ENCODE measurements at places on chromosomes 12 and 14.
A peak's percentile ranks its signal among the peaks of the same experiment; 100 is the strongest.

DNA sequence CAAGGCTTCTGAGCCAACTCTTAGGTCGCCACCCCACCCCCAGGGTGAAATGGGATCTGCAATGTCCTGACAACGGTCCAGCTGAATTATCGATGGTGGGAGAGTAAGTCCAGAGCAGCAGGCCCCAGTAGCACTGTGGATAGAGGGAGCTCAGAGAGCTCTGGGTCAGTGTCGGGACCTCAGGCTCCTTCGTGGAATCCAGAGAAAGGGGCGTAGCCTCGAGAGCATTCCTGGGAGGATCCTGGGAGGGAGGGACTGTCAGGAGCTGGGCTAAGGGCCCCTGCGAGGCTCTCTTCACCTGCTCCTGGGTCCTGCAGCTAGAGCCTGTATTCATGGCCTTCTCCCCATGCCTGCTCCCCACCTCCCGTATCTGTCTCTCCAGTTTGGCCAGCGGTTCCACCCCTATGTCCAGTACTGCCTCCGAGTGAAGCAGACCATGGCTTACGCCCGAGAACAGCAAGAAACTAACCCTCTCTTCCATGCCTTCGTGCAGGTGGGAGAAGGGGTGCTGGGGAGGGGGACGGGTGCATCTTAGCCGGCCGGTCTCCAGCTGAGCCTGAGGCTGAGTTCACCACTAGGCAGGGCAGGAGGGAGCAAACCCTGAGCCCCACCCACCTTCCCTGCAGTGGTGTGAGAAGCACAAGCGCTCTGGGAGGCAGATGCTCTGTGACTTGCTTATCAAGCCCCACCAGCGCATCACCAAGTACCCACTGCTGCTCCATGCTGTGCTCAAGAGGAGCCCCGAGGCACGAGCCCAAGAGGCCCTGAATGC, 6.6 kb downstream of the PLEKHG6 start:
- DNase-seq: no peak

GRCh38 chr14:22303589-22304195, 285.3 kb downstream of the DAD1 start:
- no peak for DNase-seq

- DNase-seq: no peak
These were observed 82.9 kb downstream of the SSPN start for GRCh38 chr12:26278266-26278665.

DNA sequence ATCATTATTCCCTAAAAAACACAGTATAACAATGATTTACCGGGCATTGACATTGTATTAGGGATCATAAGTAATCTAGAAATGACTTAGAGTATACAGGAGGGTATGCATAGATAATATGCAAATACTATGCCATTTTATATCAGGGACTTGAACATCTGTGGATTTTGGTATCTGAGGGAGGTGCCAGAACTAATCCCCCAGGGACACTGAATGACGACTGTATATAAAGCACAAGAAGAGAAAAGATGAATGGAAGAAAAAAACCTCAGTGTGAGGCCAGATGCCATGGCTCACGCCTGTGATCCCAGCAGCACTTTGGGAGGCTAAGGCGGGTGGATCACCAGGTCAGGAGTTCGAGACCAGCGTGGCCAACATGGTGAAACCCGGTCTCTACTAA, 25.5 kb upstream of the COX6A1 start:
- DNase-seq: no peak

DNA sequence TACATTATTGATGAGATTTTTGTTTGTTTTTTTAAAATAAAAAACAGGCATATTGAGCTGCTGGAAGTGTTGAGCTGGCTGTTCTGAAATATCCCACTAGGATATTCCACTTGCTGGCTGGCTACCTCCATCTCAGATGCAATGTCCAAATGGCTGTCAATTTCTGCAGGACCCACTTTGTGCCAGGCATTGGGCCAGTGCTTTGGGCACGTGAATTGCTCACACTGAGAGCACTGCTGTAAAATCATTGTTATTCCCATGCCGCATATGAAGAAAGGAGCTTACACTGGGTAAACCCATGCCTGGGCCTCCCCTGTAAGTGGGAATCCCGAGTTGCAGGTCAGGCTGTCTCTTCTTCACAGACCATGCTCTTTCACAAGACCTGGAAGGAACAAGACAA, 56.7 kb downstream of the RGS6 start:
- no peak for DNase-seq

DNA sequence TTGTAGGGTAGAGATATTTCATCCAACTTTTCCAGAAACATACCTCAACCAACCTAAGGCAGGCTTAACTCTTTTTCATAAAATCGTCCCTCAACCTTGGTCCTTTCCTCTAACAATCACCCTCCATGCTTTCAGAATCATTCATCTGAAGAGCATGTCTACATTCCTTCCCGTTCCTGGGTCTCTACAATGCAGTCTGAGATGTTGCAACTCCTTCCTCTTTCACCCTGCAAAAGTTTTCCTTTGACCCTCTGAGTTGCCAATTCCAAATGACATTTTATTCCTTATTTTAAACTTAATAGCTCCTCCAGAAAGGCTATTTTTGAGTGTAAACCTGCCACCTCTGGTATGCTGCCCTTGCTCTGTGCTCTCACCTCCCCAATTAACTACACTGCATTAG, 16.7 kb downstream of the SLC7A7 start:
- no peak for DNase-seq

GRCh38 chr12:62581288-62582064, 114.8 kb downstream of the MON2 start:
- no peak for DNase-seq

DNA sequence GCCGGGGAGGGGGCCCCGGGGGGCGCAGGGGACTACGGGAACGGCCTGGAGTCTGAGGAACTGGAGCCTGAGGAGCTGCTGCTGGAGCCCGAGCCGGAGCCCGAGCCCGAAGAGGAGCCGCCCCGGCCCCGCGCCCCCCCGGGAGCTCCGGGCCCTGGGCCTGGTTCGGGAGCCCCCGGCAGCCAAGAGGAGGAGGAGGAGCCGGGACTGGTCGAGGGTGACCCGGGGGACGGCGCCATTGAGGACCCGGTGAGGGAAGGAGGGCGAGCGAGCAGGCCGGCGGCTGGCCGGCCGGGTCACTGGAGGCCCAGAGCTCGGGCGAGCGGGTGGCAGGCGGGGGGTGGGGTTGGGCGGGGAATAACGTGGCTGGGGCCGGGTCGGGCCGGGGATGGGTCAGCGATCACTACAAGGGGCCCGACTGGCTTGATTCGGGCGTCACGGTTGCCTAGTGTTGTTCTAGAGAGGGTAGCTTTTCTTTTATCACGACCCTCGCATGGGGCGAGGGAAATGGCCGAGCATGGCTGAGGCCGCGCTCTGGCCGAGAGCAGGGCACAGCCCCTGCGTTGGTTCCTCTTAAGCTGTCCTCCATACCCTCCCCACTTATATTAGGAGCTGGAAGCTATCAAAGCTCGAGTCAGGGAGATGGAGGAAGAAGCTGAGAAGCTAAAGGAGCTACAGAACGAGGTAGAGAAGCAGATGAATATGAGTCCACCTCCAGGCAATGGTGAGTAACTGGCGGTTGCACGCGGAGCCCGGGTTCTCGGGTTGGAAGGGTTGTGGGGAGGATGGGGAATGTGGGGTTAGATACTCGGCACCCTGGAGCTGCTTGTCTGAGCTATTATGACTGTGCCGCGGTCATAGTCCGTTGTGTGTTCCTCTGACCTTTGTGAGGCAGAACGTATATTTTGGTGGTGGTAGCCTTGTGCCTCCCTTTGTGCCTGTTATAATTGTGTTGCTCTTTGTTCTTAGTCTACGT, 603 bp downstream of the PABPN1 start:
- no peak for DNase-seq

GRCh38 chr12:117034249-117034648, 65.0 kb downstream of the TESC start:
- DNase-seq: peak; percentile 70

DNA sequence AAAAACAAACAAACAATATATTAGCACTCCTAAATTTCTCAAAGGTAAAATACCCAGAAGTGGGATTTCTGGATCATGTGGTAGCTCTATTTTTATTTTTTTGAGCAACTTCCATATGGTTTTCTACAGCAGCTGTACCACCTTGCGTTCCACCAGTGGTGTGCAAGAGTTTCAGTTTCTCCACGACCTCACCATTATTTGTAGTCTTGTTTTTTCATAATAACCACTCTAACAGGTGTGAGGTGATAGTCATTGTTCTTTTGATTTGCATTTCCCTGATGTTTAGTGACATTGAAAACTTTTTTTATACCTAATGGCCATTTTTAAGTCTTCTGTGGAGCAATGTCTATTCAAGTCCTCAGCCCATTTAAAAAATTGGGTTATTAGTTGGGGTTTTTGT, 127.3 kb upstream of the SLC38A2 start:
- no peak for DNase-seq

DNA sequence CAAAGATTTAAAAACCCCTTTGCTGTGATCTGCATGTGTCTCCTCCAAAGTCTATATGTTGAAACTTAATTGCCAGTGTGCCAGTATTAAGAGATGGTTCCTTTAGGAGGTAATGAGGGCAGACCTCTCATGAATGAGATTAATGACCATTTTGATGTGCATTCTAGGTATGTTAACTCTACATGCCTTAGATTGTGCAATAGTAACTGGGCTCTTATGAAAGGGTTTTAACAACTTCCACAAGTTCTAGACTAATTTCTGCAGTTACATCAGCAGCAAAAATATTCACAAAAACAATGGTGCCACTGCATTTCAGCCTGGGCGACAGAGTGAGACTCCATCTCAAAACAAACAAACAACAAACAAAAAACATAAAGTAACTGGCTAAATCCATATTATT, 3.8 kb upstream of the TAS2R10 start:
- DNase-seq: no peak

DNA sequence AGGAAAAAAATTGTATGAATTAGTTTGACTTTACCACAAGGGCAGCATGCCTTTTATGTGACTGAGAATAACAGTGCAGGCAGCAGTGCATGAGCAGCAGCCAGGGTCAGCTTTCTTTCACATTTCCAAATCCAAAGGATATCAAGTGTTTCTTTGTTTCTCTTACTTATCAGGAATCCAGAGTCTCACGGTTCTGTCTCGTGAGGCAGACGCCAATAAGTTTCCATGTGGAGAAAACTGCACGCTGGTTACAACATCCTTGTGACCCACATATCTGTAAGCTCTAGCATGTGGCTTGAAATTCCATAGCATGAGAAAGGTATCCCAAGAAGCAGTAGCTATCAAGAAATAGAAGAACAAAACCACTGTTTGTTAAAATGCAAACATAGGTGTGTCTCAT, 27.6 kb downstream of the GALNT4 start:
- DNase-seq: no peak

GRCh38 chr12:4134448-4135263, 138.9 kb upstream of the CCND2 start:
- DNase-seq: no peak

DNA sequence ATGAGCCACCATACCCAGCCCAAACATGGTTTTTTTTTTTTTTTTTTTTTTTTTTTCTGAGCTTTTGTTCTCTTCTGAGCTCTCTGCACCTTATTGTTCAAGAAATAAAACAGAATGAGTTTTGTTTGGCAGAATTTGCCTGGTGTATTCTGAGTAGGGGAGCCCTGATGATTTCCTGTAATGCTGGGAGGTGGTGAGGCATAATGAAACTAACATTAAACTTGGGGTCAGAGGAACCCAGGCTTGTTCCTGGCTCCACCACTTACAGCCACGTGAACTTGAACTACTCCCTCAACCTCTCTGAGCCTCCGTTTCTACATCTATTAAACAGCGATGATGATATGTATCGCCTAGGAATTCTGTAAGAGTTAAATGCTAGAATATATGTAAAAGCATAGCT, 276.3 kb upstream of the CRY1 start:
- no peak for DNase-seq

DNA sequence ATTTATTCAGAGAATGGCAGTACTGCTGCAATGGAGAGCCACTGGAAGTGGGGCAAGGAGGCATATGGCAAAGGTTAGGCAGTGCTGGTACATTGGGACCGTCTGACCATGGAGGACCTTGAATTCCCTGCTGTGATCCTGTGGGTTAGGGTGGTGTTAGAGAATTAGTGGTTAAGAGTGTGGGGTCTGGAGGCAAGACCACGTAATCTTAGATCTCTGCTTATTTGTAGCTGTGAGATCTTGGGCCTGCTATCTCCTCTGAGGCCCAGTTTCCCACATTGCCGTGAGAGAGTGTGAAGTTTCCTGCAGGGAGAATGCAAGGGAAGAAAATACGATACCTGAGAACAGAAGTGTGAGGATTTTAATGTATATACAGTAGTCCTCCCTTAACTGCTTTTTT, 147.7 kb downstream of the ERC1 start:
- no peak for DNase-seq

GRCh38 chr14:36509069-36509917, 10.7 kb downstream of the NKX2-1 start:
- DNase-seq: no peak

- DNase-seq: no peak
These were observed 624.8 kb upstream of the TMEM132C start for GRCh38 chr12:127642208-127642607.

DNA sequence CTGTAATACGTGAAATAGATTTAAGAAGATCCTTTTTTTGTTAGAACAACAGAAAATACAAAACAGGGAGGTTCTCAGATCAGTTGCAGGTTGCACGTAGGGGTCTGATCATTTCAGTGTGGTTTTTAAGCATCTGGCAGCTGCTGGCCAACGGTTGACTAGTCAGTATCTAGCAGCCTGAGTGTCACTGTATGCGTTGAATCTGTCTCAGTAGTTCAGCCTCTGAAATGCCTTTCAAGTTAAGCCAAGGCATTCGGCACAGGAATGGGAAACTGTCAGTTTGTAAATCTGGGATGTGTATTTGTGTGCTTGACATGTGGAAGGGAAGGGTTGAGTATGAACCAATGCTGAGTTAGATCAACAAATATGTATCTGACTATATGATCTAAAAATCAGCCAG, 165.9 kb downstream of the CACNA1C start:
- DNase-seq: no peak
